ENCODE measurements at places on chromosomes 4 and X.

- DNase-seq, result no peak
Measured at GRCh38 chr4:118112117-118113046, 78.1 kb downstream of the NDST3 start.

GRCh38 chr4:54233697-54234496 is 4.8 kb downstream of the PDGFRA start:
- peak; percentile 68 for DNase-seq

DNA sequence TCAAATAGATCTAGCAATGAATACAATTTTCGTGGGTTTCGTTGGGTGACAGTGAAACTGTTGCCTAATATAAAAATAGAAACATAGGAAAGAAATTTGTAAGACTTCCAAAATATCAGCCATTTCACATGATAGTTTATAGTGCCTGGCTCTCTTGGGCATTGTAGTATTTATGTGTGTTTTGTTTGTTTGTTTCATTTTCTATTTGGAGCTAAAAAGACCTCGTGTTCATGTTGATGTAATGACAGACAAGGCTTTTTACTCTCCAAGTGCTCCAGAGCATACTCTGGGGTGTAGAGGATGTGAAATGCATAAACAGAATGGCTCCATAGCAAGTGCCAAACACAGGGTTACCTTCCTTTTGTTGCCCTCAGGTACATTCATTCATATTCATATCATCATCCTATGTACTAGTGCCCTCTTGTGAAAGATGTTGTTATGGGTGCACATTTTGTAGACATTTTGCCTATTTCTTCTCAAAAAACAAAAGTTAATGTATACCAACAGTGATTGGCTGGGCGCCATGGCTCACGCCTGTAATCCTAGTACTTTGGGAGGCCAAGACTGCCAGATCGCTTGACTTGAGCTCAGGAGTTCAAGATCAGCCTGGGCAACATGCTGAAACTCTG is 100.7 kb upstream of the AMOT start:
- no peak for DNase-seq

DNA sequence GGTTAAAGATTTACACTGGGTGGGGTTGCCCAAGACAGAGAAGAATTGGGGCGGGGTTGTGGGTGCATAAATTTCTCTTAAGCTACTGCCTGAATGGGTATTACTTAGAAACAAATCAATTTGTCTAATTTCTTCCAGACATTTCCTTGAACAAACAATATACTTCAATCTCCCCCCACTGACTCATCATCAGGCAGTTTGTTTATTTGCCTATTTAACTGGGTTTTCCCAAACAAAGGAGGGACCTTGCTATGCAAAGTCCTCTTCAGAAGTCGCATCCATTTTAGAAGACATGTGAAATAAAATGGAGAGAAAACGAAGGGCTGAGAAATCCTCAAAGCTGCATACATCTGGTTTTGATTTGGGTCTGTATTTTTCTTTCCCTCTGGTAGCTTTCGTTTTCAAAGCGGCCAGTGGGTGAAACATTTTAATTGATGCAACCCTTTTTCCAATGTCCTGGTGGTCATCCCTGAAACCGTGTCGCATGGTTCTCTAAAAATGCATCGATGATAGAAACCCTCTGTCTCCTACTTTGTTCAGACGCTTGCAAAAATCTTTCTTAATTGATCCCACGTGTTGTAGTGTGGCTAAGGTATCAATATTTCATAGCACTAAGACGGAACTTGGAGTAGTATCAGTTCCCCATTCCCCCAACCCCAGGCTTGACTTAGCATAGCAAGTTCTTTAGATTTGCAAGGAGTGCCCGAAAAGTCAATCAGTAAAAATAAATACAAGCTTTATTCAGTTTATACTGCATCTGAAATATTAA is 115.1 kb upstream of the MXRA5 start:
- DNase-seq, result no peak

- DNase-seq, result no peak
Measured at GRCh38 chr4:77819404-77819842, 255 bp upstream of the CNOT6L start.

- no peak for DNase-seq
Measured at GRCh38 chr4:100493756-100494155, 24.1 kb downstream of the EMCN start.

GRCh38 chr4:38582445-38582844 is 81.6 kb upstream of the KLF3 start:
- no peak for DNase-seq

- no peak for DNase-seq
Measured at GRCh38 chr4:127844601-127845116, 36.0 kb upstream of the PLK4 start.

- no peak for DNase-seq
Measured at GRCh38 chr4:3690551-3691152, 75.5 kb upstream of the ADRA2C start.

DNA sequence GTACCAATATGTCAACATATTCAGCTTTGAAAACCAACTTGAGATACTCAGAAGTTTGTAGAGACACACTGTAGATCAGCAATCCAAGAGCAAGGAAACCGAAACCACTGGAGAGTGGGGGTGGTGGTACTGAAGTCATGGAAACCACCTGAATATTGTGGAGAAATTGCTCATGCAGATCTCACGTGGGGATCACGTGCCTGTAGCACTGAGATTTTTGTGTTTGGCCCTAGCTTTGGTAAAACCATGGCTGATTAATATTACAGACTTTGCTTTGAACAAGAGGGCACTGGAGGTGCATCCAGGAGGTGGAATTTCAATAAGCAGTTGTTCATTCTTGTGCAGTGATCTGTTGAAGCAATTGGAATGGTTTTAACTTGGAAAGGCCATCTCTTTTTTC is 47.2 kb downstream of the GBA3 start:
- no peak for DNase-seq

DNA sequence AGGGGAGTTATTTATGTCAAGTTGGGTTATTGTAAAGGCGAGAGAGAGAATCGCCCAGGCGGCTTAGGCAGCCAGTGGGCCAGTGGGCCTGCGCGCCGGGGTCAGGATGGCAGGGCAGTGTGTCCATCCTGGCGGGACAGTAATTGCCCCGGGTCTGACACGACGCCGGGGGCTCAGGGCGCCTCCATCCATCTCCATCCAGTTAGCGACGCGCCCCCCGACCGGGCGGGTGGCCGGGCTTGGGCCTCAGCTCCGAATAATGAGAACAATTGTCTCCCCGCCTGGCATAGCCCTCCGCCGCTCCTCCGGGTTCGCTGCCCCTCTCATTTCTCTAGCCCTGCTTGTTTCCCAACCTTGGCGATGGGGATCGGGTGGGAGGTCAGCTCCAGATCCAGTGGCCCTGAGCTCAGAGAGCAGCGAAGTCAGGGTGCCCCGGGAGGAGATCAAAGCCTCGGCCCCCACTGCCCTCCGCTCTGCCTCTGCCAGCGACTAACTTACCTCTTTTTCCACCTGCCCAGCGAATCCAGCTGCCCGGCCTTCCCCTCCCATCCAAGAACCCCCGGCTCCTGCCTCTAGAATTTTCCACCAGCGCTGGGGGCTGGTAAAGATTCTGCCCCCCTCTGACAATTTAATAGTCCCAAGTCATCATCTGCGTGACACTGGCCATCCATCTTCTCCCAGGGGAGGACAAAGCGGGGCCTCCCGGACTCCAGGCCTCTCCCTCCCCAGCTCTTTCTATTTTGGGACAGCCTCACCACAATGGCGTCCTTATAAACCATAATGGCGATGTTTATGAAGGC is 56.9 kb upstream of the TMEM33 start:
- no peak for DNase-seq

DNA sequence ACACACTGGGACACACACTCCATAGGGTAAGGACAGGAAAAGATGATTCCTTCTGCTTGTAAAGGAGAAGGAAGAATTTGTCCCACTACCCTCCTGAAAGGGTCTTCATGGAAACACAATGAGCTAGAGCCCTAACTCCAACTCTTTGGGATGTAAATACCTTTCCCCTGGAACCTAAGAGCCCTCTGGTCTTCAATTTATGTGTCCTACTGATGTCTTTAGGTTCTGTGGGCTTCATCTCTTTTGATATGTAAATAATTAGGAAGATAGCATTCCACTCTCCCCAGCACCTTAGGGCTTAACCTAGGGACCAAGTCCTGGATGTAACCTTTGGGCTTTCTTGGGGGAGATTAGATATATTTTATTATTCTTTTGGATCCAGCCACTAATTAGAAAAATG is 38.3 kb downstream of the PF4 start:
- DNase-seq, result no peak

DNA sequence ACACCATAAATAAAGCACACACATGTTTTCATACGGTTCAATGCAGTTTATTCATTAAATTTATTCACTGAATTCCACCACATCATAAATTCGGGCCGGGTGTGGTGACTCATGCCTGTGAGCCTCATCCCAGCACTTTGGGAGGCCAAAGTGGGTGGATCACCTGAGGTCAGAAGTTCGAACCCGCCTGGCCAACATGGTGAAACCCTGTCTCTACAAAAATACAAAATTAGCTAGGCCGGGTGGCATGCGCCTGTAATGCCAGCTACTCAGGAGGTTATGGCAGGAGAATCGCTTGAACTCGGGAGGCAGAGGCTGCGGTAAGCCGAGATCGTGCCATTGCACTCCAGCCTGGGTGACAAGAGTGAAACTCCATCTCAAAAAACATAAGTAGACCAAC is 131.6 kb downstream of the PDS5A start:
- DNase-seq, result no peak

DNA sequence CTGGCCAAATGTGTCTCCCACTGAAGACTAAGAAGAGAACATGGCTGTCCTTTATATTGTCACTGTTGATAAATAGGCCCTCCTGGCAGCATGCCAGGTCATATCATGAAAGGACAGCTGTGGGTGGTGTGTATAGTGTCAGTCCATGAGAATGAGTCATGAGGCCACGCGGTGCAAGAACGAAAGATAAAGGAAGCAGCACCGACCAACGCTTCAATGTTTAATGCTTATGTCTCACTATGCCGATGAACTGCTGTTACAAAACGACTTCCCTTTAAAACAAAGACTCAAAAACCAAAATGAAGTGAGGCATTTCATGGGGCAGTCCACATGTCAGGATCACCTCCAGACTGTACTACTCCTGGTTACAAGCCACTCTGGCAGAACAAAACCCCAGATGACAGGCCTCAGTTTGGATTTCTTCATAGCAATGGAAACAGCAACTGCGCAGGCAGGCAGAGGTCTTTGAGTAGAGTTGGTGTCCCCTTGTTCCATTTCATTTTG is 5.2 kb upstream of the TCEANC start:
- peak; percentile 75 for DNase-seq

DNA sequence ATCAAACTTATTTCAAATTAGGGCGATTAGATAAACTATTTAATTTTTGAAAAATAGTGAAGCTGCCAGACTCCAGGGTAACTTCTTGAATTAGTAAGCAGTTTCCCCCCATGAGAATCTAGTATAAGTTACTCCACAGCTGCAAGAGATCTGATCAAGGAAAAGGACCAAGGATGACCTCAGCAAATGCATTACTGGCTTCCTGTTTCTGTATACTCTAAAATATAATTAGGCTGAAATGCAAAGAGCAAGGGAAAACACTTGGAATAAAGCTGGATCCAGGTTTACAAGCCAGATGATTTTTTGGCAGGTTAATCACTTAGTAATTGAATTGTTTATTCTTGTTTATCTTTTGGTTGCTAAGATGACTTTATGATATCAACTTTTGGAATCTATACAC is 13.4 kb upstream of the P2RY10 start:
- no peak for DNase-seq

DNA sequence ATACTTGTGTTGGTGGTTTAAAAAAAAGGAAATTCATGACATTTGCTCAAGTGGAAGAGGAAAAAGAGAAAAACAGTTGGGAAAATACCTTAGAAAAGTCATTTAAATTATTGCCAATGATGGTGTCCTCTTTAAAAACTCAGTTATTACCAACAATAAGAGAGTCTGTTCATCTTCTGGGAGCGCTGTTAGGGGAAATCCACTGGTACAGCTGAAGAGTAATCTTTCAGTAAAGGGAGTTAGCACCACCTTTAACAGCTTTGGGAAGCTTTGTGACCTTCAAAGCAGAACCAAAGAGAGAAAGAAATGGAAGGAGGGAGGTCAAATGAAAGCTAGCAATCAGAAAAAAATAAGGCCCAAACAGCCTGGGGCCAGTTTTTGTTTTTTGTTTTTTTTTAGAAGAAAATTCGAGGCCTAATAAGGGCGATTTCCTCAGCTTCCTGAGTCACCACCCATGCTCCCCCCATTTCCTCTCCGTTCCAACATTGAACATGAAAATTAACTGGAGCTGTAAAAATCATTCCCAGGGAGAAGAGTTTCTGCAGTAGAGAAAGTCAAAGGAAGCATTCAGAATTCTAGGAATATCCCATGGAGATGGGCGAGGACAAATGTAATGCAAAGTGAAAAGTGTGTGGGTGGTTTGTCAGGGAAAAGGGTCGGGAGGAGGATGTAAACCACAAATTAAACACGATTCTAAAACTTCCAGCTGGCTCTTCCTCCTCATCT is 115.1 kb downstream of the SH3KBP1 start:
- no peak for DNase-seq

DNA sequence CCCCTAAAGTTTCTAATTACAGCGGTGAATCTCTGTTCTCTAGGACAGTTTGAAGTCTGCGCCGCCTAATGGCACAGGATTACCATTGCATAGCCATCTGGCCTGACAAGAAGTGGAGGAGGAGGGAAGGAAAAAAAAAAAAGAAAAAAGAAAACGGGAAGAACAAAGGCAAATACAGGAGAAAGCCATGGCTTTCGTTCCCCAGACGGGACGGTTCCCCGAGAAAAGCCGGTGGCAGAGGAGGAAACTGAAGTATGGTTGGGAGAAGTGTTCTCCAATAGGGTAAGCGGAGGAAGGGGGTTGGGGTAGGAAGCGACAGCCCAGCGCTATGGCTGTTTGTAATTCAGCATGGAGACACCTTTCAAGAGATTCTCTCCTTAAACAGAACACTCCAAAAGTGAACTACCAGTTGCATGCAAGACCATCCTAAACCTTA is 80.8 kb downstream of the HMGN5 start:
- peak; percentile 41 for DNase-seq

- DNase-seq, result no peak
Measured at GRCh38 chr4:128512161-128512560, 224.5 kb upstream of the PGRMC2 start.

- DNase-seq, result no peak
Measured at GRCh38 chr4:91448668-91449330, 855.0 kb upstream of the GRID2 start.

DNA sequence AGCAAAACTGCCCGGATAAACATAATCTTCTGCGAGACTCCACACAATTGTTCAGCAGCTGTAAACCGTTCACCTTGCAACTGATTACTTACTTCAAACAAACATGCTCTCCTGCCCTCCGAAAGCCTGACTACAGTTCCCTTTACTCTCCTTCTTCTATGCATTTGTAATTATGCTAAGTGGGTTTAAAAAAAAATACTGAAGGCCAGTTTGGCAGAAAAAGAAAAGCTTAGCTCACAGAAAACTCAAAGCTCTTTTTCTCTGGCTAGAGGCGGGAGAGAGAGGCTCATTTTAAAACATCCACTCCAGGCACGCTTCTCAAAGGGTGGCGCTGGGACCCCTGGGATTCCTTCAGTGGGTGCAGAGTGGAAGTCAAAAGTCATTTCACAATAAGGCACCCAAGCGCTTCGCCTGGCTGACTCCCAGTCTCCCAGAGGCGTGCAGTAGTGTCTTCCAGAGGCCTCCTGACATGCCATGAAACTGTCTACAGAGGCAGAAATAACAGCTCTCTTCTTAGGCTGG is 1.9 kb downstream of the DHRSX start:
- DNase-seq, result no peak

- no peak for DNase-seq
Measured at GRCh38 chr4:151988591-151988990, 227.8 kb upstream of the GATB start.

GRCh38 chr4:188976644-188977115 is 837.4 kb downstream of the TRIML1 start:
- DNase-seq, result no peak

All from activated T-cell treated with anti-CD3 and anti-CD28 coated beads, Interleukin-2, amount 50 U/mL, for 72 hours (primary cell).